ENCODE measurements at places on chromosomes 11 and 22. TPM values are rescaled to one million over a fixed set of nuclear protein-coding genes. Genes with fewer than 3 reads are reported as not detected.
A peak's percentile ranks its signal among the peaks of the same experiment; 100 is the strongest.

DNA sequence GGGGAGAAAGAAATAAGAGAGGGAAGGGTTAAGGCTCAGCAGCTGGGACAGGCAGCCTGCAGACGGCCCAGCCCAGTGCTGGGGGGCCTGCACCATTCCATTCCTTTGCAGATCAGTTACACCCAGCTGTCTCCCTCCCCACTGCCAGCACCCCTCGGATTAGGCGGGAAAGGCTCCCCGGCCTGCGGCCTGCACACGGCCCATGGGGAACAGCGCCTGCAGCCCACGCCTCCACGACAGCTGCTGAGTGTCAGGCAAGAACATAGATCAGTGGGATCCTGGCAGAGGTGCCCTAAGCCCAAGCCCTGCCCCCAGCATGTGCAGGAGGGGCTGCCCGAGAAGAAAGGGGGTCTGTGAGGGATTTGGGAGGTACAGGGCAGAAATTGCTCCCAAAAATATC lies 65.8 kb upstream of the MYOD1 start:
- DNase-seq: no peak

DNA sequence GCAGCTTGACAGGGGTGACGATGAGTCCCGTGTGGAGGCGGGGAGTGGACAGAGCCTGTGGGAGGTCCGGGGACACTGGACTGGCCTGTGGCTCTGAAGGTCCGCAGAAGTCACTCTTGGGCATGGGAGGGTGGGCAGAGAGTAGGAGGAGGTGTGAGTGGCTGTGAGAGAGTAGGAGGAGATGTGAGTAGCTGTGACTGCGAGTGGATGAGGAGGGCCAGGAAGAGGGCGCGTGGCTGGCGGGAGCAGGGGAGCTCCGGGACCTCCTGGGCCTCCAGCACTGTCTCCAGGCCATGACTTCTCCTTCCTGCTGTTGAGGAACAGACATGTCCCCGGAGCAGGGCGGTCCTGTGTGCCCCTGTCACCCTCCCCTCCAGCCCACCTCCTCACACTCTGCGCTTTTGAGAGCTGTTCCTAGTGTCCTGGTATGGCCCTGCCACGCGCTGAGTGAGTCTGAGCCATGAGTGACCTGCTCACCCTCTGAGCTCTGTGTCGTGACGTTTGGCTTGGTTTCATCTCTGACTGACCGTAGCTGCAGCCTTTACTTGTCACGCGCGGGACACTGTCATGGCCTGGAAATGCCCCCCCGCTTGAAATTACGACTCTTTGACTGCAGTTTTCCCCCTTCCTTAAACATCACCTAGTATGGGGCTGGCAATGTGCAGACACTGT lies 391.5 kb downstream of the TBC1D22A start:
- no peak for DNase-seq

- no peak for DNase-seq
Observed at GRCh38 chr11:61280883-61281580, 14.1 kb downstream of the VWCE start.

DNA sequence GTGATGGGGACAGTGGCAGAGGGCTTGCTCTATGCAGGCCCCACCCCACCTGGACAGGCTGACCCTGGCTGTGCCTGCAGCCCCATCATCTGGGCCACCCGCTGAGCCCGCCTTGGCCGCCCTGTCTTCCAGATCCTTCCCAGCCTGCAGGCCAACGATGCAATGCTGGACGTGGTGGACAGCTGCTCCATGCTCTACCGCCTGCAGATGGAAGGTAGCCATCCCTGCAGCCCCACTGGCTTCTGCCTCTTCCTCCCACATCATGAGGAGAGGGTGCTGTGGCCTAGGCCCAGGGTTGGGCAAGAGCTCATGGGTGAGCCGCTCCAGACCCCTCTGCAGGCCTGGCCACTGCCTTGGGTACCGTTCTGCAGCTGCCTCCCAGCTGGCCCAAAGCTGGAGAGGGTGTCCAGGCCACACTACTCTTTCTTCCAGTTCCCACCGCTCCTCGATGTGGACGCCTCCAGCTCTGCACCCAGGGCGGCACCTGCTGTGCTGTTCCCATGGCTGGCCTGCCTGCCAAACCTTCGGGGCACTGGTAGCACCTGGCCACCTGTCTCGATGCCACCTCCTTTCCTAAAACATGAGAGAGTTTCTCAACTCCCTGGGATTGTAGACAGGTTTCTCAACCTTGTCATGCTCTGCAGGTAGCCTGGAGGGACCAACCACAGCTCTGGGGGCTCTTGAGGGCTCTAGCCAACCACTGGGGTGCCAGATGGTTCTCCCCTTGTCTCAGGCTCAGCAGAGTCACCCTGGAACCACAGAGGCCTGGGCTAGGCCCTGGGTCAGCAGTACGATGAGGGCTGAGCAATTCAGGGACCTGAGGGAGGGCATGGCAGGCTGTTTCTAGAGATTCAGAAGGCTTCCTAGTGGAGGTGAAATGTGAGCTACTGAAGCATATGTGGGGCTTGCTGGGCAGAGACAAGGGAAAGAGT lies 9.5 kb upstream of the GTSE1 start:
- no peak for DNase-seq

GRCh38 chr11:16295592-16295991 lies 60.8 kb downstream of the SOX6 start:
- DNase-seq: no peak

DNA sequence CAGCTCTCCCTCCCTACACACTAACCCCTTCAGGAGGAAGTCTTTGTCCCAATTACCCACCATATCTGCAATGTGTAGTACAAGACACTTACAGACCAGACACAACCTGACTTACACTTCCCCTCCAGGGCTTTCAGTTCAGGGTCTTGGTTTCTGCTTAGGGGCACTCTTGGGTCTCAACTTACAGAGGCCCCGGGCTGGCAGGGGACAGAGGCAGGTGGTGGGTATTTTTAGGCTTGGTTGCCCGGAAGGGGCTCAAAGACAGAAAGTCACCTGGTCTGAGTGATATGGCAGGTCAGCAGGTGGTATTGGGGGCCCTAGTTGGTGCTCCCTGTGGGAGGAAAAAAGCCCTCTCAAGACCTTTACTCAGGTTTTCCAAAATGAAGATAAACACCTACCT lies 3.4 kb upstream of the TMEM184B start:
- DNase-seq: no peak

DNA sequence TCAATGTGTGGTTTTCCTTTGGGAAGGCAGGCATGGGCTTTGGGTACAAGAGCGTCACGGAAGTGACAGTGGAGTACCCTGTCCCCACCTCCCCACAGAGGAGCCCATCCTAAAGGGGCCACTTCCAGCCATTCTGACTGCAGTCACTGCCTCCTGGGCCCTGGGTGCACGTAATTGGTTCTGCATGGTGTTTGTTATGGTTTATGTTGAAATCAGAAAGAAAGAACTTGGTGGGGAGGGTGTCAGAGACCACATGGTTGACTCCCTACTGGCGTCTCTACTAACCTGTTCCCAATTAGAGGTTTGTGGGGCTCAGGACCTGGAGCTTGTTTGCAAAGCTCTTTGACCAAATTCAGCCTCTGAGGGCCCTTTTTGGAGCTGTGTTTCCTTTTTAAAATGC lies 40.8 kb downstream of the RIBC2 start:
- peak; percentile 25 for DNase-seq

- no peak for DNase-seq
Observed at GRCh38 chr22:43537019-43537585, 125.3 kb downstream of the MPPED1 start.

GRCh38 chr11:35413598-35413997 lies 5.8 kb downstream of the SLC1A2 start:
- no peak for DNase-seq

GRCh38 chr11:47775240-47775869 lies 8.2 kb upstream of the FNBP4 start:
- DNase-seq: no peak

DNA sequence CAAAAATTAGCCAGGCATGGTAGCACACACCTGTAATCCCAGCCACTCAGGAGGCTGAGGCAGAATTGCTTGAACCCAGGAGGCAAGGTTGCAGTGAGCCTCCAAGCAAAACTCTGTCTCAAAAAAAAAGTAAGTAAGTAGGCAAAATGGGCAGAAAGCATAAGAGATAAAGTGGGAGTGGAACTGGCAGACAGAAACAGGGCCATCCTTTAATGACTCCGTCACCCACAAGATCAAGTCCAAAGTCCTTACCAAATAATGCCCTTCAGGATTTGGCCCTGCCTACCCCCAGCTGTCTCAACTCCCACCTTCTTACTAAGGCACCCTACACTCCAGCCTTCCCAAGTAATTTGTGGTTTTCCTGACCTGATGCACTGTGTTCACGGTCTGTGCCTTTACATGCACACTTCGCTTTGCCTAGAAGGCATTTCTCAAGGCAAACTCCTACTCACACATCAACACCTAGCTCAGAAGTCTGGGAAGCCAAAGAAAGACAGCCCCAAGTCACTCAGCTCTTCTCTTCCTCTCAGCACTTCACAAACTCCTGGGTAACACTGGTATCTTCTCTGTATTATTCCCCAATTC lies 6.1 kb downstream of the MAPK1 start:
- DNase-seq: no peak

GRCh38 chr11:116658876-116659535 lies 113.8 kb downstream of the BUD13 start:
- no peak for DNase-seq

DNA sequence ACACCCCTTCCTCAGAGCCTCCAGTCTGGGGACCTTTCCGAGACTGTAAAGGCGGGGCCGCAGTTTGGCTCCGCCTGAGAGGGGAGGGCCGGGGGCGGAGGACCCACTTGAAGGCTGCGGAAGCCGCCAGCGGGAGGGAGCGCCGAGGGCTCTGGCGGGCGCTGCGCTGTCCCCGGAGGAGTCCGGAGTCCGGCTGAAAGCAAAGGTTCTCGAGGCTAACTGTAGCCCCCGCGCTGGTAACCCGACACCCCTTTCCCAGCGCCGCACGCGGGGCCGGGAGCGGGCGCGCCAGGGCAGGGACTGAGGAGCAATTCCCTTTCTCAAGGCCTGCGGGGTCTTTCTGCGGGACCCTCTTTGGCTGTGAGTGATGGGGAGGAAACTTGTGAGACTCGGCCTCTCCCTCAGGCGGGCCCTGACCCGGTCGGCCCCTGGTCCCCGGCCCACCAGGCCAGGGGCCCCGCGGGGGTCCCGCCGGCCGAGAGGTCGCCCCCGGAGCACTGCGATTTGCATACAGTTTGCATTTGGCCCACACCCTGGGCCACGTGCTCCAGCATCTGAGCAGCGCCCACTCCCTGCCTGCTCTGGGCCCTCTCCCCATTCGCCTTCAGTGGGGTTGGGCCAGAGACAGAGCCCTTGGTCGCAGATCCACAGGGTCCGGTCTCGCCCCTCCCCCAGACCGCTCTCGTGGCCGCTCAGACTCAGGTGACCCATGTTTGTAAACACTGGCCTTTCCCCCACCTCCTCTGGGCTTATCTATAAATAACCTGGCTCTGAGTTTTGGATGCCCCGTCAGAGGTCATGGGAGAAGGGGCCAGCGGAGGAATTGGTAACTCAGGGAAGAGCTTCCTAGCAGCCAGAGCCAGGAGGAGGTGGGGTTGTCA lies 519 bp upstream of the ART5 start:
- peak; percentile 64 for DNase-seq

DNA sequence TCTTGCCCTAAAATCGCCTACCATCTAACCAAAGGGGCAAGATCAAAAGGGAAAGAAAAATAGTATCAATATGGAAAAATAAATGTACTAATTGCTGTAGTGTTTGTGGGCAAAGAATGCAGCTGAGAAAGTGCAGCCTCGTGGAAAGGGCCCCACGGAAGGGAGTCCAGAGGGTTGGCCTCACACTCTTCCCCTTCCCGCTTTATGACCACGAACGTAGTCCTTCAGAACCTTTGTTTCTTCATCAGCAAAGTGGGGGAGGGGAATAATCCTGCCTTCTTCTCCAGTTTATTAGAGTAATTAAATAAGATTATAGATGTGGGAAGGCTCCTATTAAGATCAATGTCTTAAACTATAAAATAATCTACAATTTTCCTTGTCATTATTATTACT lies 41.0 kb downstream of the FLI1 start:
- DNase-seq: no peak

DNA sequence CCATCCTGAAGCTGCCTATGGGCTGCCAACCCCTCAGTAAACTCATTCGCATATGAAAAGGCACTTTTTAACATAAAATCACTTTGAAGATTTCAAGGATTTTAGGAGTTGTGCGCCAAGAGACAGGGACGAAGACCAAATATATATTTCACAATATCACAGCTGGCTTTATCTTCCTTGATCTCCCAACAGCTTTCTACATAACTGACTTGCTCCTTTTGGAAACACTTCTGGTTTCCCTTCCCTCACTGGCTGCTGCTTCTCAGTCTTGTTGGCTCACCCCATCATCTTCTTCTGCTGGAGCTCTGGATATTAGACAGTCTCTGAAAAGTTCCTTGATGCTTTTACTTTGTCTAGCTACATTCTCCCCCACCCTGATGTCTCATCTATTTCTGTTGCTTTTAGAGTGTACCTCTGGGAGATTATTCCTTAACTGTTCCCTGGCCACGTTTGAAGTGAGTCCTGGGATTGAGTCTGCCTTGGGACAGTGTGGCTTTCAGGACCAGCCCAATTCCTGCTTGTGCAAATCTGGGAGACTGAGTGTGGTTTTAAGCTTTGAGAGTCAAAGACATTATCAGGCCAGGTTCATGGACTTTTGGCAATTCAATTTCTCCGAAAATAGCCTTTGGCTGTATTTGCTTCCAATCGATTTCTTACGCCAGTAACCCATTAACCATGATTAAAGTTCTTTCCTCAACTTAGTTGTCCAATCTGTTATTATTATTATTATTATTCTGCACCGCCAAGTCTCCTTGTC lies 30.9 kb upstream of the NNMT start:
- DNase-seq: no peak

GRCh38 chr11:34624069-34624468 lies 3.2 kb downstream of the EHF start:
- DNase-seq: peak; percentile 72

DNA sequence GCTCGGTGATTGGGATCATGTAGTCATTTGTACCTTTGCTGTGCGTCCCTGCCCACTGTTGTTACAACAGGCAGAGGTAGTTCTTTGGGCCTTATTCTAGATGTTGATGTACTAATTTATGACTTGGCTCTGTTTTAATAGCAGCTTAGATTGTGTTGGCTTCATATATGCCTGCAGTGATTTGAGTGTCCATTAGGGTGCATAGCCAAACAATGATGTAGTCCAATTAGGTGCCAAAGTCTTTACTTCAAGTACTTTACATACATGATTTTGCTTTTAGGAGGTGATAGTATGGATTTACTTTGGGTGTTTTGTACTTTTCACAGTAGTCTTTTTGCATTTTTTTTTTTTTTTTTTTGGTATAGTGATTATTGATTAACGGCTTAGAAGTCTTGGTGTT lies 46.4 kb downstream of the PPP6R3 start:
- DNase-seq: no peak

Gene KRTAP5-8
- not detected for total RNA-seq

Gene EHBP1L1
- total RNA-seq: 156 TPM

Gene FXYD2
- total RNA-seq: 0.14 TPM

Gene JAM3
- total RNA-seq: 5.7 TPM

Gene MS4A6A
- total RNA-seq: not detected

Gene FAT3
- total RNA-seq: not detected

Gene IGSF9B
- total RNA-seq: 1.8 TPM

Gene SULT4A1
- not detected for total RNA-seq

Gene SEC14L2
- 1.3 TPM for total RNA-seq

Gene PNPLA5
- total RNA-seq: not detected

Gene CCDC73
- 0.10 TPM for total RNA-seq

Gene LDHAL6A
- total RNA-seq: not detected

Gene CYB5R3
- 79.6 TPM for total RNA-seq

Gene SLC5A12
- not detected for total RNA-seq

Gene FOLR1
- not detected for total RNA-seq

Gene MRGPRX1
- not detected for total RNA-seq

Gene ALDH3B1
- 0.25 TPM for total RNA-seq

Data from natural killer cell treated with Interleukin-12 subunit alpha and Interleukin-12 subunit beta and Interleukin-15 and Interleukin-18, amount 100 ng/mL, for 72 hours (primary cell).